ENCODE measurements at places on chromosomes 7 and 10.

DNA sequence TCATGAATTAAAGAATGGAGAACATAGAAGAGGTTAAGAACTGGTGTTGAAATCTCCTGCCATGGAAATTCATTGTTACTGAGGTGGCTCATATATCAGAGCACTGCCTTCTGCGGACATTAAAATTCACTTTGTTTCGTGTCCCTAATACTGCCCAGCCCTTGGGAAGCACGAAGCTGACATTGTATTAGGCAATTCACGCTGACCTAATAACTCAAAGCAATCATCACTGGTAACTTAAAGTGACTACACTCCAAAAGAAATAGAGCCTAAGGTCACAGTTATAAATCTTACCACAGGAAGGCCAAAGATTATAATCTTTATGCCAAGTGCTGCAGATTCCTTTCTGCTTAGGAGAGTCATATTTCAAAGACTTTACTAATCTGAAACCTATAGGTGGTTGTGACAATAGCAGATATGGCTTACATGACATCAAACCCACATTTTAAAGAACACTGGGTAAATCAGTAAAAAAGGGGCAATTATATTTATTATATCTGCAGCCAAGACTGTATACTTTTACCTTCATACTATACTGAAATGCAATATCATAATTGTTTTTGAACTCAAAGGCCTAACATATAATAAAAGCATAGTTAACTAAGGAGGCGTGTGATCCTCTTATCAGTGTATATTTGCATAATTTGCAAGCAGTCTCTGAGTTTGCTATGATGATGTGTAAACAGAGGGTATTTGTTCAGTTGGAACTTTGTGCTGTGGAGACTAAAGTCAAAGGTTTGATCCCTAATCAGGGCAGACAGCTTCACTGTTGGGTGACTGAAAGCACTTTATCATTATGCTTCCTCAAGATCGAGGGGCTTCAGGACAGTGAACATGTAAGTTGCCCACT, 51.9 kb upstream of the CAPZA2 start:
- no peak for DNase-seq

DNA sequence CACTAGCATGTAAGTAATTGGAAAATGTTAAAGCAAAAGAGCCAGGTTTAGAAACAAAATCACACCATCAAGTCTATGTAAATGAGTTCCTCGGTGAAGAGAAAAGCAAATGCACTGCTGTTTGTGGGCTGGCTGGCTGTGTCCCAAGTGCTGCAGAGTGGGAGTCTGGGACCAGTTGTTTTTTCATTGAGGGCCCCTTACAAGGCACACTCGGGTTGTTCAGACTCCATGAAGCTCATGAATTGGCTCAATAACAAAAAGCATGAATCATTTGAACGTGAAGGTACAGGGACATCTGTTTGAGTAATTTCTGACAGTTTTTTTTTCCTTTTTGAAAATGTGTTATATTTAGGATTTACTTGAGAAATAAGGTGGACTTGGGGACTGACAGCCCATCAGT, 28.0 kb downstream of the GRK5 start:
- peak; percentile 66 for DNase-seq

- no peak for DNase-seq
Measured at GRCh38 chr7:27965650-27966049, 214.9 kb downstream of the JAZF1 start.

GRCh38 chr7:116193329-116194087, 16.8 kb upstream of the TES start:
- no peak for DNase-seq

DNA sequence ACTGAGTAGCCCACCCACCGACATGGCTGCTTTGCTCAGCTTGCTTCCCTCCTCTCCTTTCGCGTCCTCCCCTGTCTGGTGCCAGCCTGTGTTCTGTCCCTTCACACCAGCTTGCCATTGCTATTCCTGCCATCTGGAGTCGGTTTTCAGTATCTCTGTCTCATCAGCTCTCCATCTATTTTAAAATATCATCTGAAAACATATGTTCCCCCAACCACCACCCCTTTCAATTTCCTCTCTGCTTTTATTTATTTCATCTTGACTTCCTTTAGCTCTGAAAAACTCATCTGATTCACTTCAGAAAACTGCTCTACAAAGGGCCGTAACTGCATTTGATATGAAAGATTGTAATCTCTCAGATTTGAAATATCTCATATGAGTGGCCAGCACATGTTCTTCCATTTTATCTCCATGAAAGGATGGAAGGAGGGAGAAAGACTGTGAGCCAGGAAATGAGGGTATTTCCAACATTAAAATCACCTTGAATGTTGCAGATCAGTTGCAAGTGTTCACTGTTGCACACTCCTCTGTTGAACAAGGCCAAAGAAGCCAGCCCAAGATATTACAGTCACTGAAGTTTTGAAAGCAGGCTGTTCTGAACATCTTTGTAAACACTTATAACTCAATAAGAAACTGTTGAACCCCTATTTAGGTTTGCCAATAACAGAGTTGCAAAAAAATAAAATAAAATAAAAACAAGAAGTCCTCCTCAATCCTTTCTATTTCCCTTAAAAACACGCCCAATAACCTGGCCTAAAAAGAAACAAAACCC, 202.4 kb upstream of the NEBL start:
- no peak for DNase-seq

DNA sequence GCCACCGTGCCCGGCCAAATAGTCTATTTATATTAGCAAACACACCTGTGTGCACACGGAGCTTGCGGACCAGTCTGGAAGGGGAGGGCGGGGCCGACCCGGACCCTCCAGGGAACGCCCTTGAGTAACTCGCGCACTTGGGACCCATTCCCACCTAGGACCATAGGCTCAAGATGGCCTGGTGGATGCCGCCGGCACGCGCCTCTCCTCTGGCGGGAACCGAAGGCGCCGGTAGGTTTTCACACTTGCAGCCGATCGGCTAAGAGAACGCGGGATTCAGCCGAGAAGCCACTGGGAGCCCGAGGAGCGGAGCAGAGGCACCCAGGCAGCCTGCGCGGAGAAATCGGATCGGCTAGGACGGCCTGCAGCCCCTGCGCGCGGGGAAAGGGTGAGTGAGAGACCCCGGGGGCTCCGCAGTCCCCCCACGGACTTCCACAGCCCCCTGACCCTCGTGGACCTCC, 18.9 kb downstream of the IFT22 start:
- no peak for DNase-seq

GRCh38 chr10:56624082-56624481, 263.0 kb upstream of the ZWINT start:
- no peak for DNase-seq
